ENCODE measurements at places on chromosomes 6 and 20.

GRCh38 chr6:2990248-2990931 lies 9.3 kb upstream of the NQO2 start:
- DNase-seq = no peak
- peaks cover 32% of the 10 kb centered on the region for H3K4me1 ChIP-seq
- no peaks in the 10 kb centered on the region for H3K36me3 ChIP-seq
- H3K27ac ChIP-seq = peak overlapping the region; percentile 99
- no peaks in the 10 kb centered on the region for H3K27me3 ChIP-seq

- peak overlapping the region; percentile 26 for H3K27ac ChIP-seq
- peaks cover 9% of the 10 kb centered on the region for H3K4me1 ChIP-seq
- no peaks in the 10 kb centered on the region for H3K36me3 ChIP-seq
- no peaks in the 10 kb centered on the region for H3K27me3 ChIP-seq
Observed at GRCh38 chr6:147949981-147950622, 392.5 kb upstream of the SASH1 start.

- H3K4me3 ChIP-seq = peak overlapping the region; percentile 56
- H3K36me3 ChIP-seq = no peaks in the 10 kb centered on the region
Observed at GRCh38 chr6:28282926-28283325, 1.6 kb downstream of the PGBD1 start.

GRCh38 chr6:135004399-135004798 lies 50.2 kb downstream of the HBS1L start:
- no peak for DNase-seq
- no peak overlapping the region for H3K27ac ChIP-seq
- H3K27me3 ChIP-seq = no peaks in the 10 kb centered on the region
- H3K4me3 ChIP-seq = no peak overlapping the region
- H3K4me1 ChIP-seq = no peaks in the 10 kb centered on the region

DNA sequence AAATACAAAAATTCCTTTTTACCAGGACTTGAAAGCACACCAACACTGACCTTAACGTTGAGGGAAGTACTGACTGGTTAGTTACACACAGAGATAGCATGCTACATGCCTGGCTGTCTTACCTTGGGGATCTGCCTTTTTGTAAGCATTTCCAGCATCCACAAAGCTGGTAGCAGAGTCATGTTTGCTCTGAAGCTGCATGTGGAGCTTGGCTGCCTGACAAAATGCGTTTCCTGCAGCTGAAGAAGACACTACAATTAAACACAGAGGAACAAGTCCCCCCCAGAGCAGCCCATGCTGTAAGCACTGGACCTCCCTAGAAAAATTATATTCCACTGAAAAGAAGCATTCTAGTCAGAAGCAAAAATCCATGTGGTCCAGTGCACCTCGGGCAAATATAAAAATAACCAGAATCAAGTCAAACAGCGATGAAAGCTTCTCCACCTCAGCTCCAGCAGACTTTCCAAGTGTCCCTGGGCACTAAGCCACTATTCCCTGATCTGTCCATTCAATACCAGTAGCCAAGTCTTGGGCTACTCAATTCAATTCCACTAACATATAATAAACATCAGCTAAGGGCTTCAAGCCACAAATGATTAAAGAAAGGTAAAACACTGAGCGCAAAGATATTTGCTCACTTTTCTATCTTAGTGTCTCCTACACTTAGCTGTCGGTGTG lies 24.2 kb downstream of the NAPB start:
- no peak for DNase-seq
- H3K36me3 ChIP-seq = no peaks in the 10 kb centered on the region
- no peaks in the 10 kb centered on the region for H3K27me3 ChIP-seq

- no peak for DNase-seq
- no peak overlapping the region for H3K27ac ChIP-seq
- peaks cover 4% of the 10 kb centered on the region for H3K36me3 ChIP-seq
- no peaks in the 10 kb centered on the region for H3K27me3 ChIP-seq
- H3K4me1 ChIP-seq = no peaks in the 10 kb centered on the region
Observed at GRCh38 chr6:126107475-126108166, 121.3 kb downstream of the TRMT11 start.

GRCh38 chr6:131628726-131629125 lies 684 bp upstream of the MED23 start:
- H3K27me3 ChIP-seq = no peaks in the 10 kb centered on the region
- peak overlapping the region; percentile 82 for H3K27ac ChIP-seq
- H3K4me1 ChIP-seq = peaks cover 19% of the 10 kb centered on the region
- no peak for DNase-seq
- no peaks in the 10 kb centered on the region for H3K36me3 ChIP-seq

DNA sequence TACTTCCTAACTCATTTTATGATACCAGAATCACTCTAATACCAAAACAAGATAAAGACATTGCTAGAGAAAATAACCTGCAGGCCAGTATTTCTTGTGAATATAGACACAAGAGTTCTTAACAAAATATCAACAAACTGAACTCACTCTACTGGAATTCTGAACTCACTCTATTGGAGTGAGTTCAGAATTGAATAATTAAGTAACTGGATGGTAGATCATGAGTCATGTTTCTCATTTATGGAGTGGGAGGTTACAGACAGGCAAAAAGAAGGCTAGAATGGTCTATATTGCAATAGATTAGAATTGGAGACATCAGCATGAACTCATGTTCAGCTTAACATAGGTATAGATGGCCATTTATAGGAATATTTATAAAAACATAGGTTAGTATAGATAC lies 26.6 kb upstream of the C6orf58 start:
- no peaks in the 10 kb centered on the region for H3K27me3 ChIP-seq
- H3K4me3 ChIP-seq = no peak overlapping the region
- no peak for DNase-seq
- H3K4me1 ChIP-seq = no peaks in the 10 kb centered on the region

- no peak overlapping the region for H3K27ac ChIP-seq
- no peaks in the 10 kb centered on the region for H3K36me3 ChIP-seq
- DNase-seq = no peak
Observed at GRCh38 chr6:150250826-150251225, 108.0 kb downstream of the PPP1R14C start.

DNA sequence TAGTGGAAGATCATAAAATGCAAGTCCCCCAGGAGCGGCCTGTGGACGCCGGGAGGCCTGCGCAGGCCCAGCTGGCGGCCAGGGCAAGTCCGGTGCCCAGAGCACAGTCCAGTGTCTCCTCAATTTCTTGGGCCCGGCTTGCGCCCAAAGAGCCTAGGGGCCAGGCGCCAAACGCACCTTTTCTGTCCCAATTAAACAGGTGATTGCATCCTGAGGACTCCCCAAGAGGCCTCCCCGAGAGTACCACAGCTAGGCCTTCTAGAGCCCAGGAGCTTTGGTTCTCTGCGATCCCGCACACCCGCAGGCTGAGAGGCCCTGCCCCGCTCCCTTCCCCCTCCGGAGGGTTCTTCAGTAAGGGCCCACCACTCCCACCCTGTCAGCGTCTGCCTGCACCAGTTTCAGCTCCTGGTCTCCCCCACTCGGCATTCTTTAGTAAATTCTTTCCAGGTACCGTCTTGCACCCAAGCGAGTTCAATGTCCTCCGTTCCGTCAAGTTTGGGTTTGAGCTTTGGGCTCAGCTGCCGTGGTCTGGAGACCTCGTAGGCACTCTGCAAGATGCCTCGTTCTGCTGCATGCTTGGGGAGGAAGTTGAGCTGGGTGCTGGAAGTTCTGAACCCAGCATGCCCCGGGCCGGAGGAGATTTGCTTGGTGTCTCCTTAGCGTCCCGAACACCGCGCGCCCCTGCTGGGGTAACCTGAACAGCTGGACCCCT lies 3.9 kb upstream of the NKX2-2 start:
- no peak for DNase-seq
- no peak overlapping the region for H3K4me3 ChIP-seq
- H3K4me1 ChIP-seq = peaks cover 33% of the 10 kb centered on the region
- peaks cover 100% of the 10 kb centered on the region for H3K27me3 ChIP-seq
- no peak overlapping the region for H3K27ac ChIP-seq

GRCh38 chr6:37713529-37714119 lies 15.9 kb upstream of the MDGA1 start:
- H3K4me1 ChIP-seq = peaks cover 6% of the 10 kb centered on the region
- DNase-seq = no peak
- H3K36me3 ChIP-seq = no peaks in the 10 kb centered on the region
- no peak overlapping the region for H3K4me3 ChIP-seq

- peaks cover 10% of the 10 kb centered on the region for H3K4me1 ChIP-seq
- peaks cover 95% of the 10 kb centered on the region for H3K27me3 ChIP-seq
- no peaks in the 10 kb centered on the region for H3K36me3 ChIP-seq
- no peak for DNase-seq
- H3K27ac ChIP-seq = no peak overlapping the region
Observed at GRCh38 chr20:63100174-63100925, 93.6 kb upstream of the BHLHE23 start.

- peak overlapping the region; percentile 87 for H3K27ac ChIP-seq
- no peak for DNase-seq
- peaks cover 10% of the 10 kb centered on the region for H3K4me1 ChIP-seq
- H3K36me3 ChIP-seq = no peaks in the 10 kb centered on the region
Observed at GRCh38 chr20:542777-543368, 717 bp downstream of the CSNK2A1 start.

- no peaks in the 10 kb centered on the region for H3K36me3 ChIP-seq
- no peak for DNase-seq
- H3K27me3 ChIP-seq = no peaks in the 10 kb centered on the region
Observed at GRCh38 chr20:63268671-63269439, 3.8 kb upstream of the ARFGAP1 start.

DNA sequence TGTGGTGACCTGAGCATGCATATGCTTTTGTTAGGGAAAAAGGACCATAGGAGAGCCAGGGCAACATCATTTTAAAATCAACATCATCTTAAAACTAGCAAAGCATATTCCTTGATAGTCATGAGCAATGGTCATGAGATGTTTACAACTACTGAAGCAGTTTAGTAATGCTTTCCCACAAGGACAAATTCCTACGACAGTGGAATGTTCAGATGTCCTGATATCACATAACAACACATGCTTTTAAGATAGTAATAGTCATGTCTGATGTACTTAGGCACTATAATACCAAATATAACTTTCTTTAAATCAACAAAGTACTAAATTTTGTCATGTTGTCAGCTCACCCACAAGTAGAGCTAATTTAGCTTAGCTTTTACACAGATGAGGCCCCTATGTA lies 370.3 kb downstream of the HTR1B start:
- H3K27ac ChIP-seq = no peak overlapping the region
- no peaks in the 10 kb centered on the region for H3K27me3 ChIP-seq
- no peak for DNase-seq

- no peaks in the 10 kb centered on the region for H3K27me3 ChIP-seq
- no peaks in the 10 kb centered on the region for H3K4me1 ChIP-seq
- H3K36me3 ChIP-seq = no peaks in the 10 kb centered on the region
- H3K27ac ChIP-seq = no peak overlapping the region
Observed at GRCh38 chr6:129567374-129567773, 142.6 kb downstream of the ARHGAP18 start.

DNA sequence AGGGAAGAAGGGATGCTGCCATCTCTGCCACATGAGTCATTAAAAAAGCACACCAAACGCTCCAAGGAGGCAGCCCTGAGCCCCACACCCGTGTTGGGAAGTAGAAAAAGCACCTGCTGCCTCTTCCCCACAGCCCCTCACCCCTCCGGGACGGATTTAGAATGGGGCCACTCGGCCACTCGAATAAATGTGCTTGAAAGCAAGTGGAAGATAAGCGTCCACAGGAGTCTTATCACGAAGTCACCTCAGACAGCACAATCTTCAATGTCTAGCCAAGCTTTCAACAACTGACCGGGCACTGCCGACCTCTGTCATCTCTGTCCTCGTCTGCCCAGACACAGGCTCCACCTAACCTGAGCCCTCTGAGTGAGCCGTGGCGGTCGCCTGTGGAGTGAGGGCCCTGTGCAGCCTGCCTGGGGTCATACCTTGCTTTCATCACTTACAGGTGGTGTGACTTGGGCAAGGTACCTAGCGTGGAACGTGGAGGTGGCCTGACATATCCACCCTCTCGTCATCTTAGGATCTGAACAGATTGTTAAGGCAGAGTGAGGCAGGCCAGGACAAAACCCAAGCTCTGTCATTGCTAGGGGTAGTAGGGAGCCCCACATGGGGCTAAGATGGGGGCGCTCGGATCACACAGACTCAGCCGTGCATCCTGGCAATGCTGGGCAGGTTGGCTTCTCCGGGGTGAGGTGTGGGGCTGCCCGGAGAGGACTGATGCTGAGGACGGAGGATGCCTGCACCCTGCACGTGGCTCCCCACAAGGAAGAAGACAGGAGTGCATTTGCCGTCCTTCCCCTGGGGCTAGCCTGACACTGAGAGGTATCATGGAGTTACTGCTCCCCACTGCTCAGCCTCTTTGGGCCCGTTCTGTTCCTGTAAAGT lies 34.8 kb downstream of the PSMG4 start:
- no peaks in the 10 kb centered on the region for H3K4me1 ChIP-seq
- H3K36me3 ChIP-seq = peaks cover 4% of the 10 kb centered on the region
- H3K4me3 ChIP-seq = no peak overlapping the region
- no peak for DNase-seq

DNA sequence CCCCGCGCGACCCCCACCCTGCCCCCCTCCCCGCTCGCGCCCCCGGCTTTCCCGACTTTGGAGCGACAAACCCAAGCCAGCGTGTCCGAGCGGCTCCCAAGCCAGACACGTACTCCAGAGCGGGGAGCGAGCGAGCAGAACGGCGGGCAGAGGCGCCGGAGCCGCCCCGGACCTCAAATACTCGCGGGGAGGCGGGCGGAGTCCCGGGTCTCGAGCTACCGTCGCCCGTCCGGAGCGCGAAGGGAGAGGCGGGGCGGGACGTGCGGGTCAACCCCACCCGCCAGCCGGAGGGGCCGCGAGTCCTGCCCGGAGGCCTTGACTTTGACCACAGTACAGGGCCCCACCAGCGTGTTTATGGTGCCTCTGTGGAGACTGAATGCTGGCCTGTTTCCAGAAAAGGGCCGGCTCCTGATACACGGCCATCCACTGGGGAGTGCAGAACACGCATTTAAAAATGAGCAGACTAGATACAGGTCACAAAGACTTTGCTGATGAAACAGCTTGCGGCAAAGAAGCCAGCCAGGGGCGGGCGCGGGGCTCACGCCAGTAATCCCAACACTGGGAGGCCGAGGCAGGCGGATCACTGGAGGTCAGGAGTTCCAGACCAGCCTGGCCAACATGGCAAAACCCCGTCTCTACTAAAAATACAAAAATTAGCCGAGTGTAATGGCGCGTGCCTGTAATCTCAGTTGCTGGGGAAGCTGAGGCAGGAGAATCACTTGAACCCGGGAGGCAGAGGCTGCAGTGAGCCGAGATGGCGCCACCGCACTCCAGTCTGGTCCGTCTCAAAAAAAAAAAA lies at the start of gene SERPINB6:
Gene SERPINB6, minus strand, starts transcription at position 148 of the 799 bp plus-strand sequence. CDS start 12,235 bp downstream, outside the sequence.
- peak within 1 kb of the TSS; percentile 98 for H3K27ac ChIP-seq
- peaks cover 6% of the 10 kb centered on the region for H3K4me1 ChIP-seq
- peak within 1 kb of the TSS; percentile 68 for H3K4me3 ChIP-seq
- H3K36me3 ChIP-seq = no peaks in the 10 kb centered on the region
- no peaks in the 10 kb centered on the region for H3K27me3 ChIP-seq

- H3K4me3 ChIP-seq = no peak overlapping the region
- no peaks in the 10 kb centered on the region for H3K27me3 ChIP-seq
- no peak for DNase-seq
- no peaks in the 10 kb centered on the region for H3K4me1 ChIP-seq
- H3K27ac ChIP-seq = no peak overlapping the region
- H3K36me3 ChIP-seq = no peaks in the 10 kb centered on the region
Observed at GRCh38 chr20:59231124-59231804, 67.6 kb downstream of the ZNF831 start.
